Placental epithelial cell (primary cell): ENCODE measurements at places on chromosomes 3 and 15. TPM values are rescaled to one million over a fixed set of nuclear protein-coding genes. Genes with fewer than 3 reads are reported as not detected.

Gene SCAPER
- 13.6 and 20.4 TPM in 2 replicates for total RNA-seq

Gene GALNT15
- total RNA-seq: 0.11 TPM in 1 of 2 replicates, not detected in the other

Gene LRTM1
- 0.39 TPM in 1 of 2 replicates, not detected in the other for total RNA-seq

Gene SLC28A1
- not detected in 2 replicates for total RNA-seq
